Left hindlimb (tissue), 1 donor: ENCODE measurements at places on chromosomes 5 and 9.
A peak's percentile ranks its signal among the peaks of the same experiment; 100 is the strongest.

DNA sequence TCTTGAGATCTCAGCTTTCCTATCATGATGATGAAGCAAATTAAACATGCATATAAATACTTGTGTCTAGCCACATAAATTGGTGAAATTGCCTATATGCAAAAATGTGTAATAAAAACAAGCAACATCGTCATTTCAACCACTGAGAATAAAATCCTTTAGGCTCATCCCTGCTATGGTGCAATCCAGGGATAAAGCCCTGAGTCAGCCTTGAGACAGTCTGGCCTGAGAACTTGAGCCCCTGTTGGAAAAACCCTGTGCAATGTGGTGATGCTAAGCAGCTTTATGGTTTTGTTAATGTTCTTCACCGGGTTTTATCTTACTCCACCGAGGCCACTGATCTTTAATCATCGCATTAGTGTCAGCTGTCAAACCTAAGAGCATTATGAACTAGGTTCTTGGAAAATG lies 170.5 kb downstream of the DCP2 start:
- DNase-seq: no peak

DNA sequence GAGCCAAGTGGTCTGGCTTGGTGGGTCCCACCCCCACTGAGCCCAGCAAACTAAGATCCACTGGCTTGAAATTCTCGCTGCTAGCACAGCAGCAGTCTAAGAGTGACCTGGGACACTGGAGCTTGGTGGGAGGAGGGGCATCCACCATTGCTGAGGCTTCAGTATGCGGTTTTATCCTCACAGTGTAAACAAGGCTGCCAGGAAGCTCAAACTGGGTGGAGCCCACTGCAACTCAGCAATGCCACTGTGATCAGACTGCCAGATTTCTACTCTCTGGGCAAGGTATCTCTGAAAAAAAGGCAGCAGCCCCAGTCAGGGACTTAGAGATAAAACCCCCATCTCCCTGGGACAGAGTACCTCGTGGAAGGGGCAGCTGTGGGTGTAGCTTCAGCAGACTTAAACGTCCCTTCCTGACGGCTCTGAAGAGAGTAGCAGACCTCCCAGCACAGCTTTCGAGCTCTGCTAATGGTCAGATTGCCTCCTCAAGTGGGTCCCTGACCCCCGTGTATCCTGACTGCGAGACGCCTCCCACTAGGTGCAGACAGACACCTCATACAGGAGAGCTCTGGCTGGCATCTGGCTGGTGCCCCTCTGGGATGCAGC lies 18.2 kb upstream of the STK32A start:
- DNase-seq: peak; percentile 41

GRCh38 chr5:134554319-134555222 lies 29.1 kb downstream of the JADE2 start:
- no peak for DNase-seq

- DNase-seq: no peak
Observed at GRCh38 chr9:106421772-106422171, 441.2 kb upstream of the ZNF462 start.

- no peak for DNase-seq
Observed at GRCh38 chr5:73606206-73606753, 19.7 kb upstream of the ARHGEF28 start.

DNA sequence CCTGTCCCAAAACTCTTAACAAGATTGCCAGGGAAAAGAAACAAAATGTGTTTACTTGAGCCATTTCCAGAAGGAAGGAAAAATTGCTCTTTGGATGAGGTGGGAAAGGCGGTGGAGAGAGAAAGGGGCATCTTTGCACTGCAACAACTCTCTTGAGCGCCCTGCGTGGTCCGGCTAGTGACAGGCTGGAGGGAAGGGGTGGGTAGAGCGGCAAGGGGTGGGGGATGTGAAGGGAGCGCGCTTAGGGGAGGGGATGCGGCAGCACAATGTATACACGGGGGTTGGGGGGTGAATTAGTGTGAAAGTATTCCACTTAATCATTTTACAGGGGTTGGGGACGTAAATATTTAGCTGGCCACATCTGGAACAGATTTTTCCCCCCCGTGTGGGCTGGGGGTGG lies 1.3 kb downstream of the FGF10 start:
- peak; percentile 43 for DNase-seq

DNA sequence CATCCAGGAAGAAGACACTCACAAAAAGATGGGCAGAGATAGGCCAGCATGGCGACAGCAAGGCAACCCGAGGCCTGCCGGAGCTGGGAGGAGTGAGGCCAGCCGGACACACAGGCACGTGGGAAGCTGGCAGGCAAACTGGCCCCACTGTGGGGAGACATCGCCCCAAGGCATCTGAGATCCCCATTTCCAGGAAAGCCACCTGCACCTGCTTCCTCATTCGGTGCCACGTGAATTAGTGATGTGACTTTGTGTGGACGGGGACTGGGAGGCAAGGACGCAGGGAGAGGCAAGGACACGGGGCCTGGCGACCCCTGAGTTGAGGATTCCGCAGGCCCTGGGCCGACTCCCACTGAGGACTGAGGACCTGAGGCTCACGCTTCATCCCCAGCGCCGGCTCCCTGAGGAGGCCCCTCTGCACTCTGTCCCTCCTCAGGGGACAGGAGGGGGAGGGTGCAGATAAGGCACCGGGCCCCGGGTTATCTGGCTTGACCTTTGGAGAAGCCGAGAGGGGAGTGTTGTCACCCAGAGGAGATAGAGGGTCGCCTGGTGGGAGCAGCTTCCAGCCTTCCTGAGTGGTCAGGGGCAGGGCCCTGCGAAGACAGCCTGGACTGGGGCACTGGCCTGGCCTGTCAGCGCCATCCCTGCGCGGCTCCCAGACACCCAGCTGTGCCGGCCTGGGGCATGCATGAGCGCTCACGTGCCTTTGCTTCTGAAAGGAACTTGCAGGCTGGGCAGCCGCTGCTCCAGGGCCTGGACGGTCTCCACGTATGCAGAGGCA lies 39.7 kb downstream of the NDUFS6 start:
- no peak for DNase-seq

- no peak for DNase-seq
Observed at GRCh38 chr9:71273613-71274012, 152.2 kb upstream of the TRPM3 start.
